ENCODE measurements at places on chromosomes 2 and 18.

DNA sequence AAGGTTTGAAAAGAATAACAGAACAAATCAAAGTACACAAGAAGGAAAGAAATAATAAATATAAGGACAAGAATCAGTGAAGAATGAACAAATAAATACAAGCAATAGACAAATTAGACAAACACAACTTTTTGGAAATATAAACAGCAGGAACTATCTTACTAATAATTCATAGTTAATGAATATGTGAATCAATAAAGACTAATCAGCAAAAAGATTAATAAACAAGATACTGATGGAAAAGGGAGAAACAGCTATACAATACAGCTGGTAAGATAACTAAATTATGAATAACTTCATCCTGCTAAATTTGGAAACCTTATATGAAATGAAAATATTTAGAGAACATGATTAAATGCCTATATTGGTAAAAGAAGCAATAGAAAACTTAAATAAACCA is 193.6 kb upstream of the SPRED2 start:
- no peak for DNase-seq

DNA sequence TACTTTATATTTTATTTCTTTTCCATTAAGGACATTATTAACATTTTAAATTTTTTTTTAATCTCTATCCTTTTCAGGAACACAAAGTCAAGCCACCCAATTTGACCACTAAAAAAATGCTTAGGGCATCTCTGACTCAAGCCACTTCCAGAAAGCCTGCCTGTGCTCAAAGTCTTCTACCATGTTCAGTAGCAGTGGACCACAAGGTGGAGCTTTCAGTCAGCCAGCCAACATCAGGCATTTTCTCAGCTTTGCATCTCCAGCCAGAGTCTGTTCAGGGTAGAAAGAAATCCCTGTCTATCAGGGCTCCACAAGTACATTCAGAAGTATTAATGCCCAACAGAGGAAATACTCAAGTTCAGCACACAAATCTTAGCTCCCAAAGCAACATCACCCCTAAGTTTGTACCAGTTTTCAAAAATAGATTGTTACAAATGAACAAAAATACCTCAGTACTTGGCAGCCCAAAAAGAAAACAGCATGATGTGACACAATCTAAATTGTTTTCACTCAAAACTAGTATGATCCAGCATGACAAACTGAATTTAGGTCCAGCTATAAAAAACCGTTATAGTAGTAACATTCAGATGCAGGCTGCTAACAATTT is 37.6 kb downstream of the C18orf63 start:
- peak; percentile 63 for DNase-seq

DNA sequence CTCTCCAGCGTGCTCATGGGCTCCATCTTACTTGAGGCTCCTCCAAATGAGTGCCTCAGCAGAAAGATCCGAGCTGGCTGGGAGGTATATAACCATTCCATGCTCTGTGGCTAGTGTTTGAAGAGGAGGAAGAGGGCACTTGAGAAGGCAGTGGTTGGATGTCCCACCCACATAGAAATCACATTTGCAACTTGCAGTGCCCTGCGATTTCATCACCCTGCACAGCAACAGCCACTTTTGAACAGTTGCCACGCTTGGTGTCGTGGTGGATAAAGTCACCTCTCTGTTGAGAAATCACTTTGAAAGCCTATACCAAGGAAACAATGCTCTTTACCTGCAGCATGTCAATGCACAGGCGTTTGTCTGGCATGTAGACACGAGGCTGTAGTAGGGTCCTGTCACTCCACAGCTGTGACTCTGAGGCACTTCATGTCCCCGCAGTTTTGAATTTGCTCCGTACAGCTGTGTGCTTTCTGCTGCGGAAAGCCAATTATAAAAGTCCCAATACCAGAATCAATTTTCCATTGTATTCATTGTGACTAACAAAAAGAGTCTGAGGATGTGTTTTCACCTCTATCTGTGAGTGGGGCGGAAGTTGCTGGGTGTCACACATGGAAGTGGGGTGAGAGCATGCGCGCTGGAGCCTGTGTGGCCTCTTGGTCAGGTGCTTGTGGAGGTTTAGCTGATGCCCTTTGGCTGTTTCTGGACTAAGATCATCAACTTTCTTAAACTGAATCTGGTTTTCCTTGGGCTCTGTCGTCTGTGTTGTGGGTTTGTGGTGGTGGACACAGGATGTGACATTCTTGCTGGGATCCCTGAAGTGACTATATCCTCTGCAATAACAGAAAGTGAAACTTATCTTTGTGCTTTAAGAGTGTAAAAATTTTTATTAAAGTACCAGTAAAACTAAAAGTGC is 2.8 kb downstream of the CNDP2 start:
- peak; percentile 26 for DNase-seq

- no peak for DNase-seq
Measured at GRCh38 chr2:144094408-144095151, 425.3 kb downstream of the ZEB2 start.

GRCh38 chr2:191692502-191693115 is 14.7 kb downstream of the NABP1 start:
- no peak for DNase-seq

DNA sequence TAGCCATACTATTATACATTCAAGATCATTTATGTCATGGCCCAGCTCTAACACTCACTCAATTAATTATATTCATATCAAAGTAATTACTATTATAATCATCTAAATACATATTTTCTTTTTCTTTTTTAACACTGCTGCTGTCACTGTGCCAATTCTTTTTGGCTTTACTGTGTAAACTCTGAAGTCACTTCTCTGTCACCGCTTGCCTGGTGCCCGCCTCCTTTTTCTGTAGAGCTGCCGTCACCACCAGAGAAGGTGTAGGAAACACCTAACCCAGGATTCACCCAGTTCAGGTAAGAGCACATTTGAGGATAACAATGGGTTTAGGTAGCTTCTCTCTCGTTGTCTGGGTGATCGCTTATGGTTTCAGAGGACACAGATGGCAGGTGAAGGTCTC is 93.3 kb downstream of the AOX1 start:
- DNase-seq, result no peak

- peak; percentile 68 for DNase-seq
Measured at GRCh38 chr18:519019-519879, 18.7 kb upstream of the COLEC12 start.

DNA sequence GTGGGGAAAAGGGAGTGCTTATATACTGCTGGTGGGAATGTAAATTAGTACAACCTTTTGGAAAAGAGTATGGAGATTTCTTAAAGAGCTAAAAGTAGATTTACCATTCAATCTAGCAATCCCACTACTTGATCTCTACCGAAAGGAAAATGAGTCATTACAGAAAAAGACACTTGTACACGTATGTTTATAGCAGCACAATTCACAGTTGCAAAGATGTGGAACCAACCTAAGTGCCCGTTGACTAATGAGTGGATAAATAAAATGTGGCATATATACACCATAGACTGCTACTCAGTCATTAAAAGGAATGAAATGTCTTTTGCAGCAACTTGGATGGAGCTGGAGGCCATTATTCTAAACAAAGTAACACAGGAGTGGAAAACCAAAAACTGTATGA is 29.5 kb downstream of the FLACC1 start:
- DNase-seq, result no peak

DNA sequence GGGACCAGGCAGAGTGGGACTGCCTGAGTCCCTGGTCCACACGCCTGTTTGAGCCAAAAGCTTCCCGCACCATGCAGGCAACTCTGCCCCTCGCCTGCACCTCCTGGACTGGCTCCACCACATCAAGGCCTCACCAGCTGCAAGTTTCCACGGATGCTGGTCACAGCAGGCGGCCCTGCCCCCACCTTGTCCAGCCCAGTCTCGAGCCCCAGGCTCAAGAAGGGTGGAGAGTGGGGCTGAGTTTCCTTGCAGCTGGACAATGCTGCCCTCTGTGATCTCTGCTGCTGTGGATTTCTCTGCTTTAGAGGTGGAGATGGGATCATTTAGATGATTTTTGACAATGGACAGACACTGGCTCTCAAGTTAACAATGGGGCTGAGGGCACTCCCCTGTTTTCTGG is 74.9 kb downstream of the MTCL1 start:
- peak; percentile 25 for DNase-seq

DNA sequence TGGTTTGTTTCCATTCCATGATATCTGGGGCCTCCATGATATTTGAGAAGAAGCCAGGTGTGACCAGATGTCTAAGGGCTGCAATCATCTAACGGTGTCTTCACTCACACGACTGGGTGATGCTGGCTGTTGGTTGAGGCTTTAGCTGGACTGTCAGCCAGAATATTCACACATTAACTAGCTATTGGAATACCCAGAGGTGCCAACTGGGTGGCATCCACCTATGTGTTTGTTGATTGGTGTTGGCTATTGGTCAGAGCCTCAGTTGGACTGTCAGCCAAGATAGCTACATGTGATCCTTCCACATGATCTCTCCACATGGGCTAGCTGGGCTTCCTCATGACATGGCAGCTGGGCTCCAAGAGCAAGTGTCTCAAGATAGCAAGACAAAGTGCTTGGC is 117.4 kb downstream of the CDCA7 start:
- DNase-seq, result no peak

- DNase-seq, result no peak
Measured at GRCh38 chr18:46675112-46675511, 18.1 kb upstream of the LOXHD1 start.

DNA sequence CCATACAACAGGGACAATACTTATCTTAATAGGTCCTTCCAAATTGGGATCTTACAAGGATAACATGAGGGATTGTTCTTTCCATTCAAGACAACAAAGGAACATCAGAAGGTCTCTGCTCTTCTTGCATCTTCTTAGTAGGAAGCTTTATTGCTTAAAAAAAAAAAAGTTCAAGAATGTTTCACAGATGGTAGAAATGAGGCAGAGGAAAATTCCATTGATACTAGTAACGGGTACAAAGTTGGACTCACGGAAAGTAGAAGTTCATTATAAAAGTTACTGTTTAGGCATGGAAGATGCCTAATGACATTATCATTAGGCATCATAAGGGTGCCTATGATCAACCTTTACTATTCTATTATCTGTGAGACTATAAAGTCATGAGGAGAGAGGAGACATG is 136.2 kb downstream of the LAMA3 start:
- no peak for DNase-seq

- DNase-seq, result no peak
Measured at GRCh38 chr2:70084973-70085710, 2.1 kb upstream of the PCBP1 start.

DNA sequence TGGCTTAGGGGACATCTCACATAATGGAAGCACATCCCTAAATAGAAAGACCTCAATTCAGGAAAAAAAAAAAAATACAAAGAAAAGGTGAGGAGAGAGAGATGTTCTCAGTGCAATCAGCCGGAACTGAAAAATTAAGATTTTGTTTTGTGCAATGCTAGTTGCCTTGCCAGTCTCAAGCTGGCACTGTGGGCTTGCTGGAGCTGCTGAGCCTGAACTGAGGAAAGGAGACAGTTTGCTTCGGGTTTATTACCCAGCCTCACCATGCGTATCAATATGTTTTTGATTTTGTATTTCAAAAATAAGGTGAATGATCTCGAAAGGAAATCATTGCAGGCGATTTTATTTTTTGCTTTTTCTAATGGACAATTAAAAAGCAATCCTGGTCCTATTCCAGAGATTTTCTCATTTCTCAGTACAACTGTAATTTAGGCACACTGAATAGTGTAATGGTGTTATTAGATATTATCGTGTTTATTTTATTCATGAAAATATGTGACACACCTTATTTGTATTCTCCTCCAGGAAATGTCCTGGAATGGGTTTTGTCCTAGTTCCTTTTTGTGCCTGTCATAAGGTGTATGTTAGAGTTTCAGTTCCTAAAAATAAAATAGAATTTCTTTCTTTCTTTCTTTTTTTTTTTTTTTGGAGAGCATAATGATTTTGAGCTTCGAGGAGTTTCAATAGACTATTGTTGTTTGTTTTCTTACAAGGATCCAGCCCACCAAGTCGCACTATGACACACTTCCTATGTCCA is 72.8 kb upstream of the ZEB2 start:
- no peak for DNase-seq

DNA sequence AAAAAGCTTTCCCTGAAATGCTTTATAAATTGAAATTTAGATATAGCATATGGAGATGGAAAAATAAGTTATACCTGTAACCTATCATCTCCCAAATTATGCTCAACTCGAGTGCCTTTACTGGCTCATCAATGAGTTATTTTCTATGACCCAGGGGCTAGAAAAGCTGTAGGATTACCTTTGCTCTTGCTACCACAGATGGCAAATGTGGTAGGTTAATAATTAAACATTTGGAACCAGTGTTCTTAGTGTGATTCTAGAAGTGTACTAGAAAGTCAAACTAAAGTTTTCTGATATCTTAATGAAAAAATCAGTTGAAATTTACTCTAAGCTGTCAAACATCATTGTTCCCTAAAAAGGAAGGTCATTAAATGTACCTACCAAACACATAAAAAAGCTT is 22.5 kb downstream of the ALS2 start:
- no peak for DNase-seq

GRCh38 chr2:174603280-174603679 is 5.7 kb upstream of the WIPF1 start:
- no peak for DNase-seq
